Mesothelial cell of epicardium (in vitro differentiated cells): ENCODE measurements at places on chromosomes 7 and 10.

- no peak for DNase-seq
Measured at GRCh38 chr7:100021297-100021696, 5.9 kb downstream of the ZKSCAN1 start.

GRCh38 chr10:19488592-19489280 is 327.5 kb upstream of the PLXDC2 start:
- peak; percentile 76 for DNase-seq

GRCh38 chr7:12199363-12199762 is 11.7 kb upstream of the TMEM106B start:
- no peak for DNase-seq

GRCh38 chr10:114285961-114286441 is 46.9 kb downstream of the VWA2 start:
- no peak for DNase-seq

GRCh38 chr7:131148258-131148657 is 179.4 kb upstream of the MKLN1 start:
- no peak for DNase-seq

DNA sequence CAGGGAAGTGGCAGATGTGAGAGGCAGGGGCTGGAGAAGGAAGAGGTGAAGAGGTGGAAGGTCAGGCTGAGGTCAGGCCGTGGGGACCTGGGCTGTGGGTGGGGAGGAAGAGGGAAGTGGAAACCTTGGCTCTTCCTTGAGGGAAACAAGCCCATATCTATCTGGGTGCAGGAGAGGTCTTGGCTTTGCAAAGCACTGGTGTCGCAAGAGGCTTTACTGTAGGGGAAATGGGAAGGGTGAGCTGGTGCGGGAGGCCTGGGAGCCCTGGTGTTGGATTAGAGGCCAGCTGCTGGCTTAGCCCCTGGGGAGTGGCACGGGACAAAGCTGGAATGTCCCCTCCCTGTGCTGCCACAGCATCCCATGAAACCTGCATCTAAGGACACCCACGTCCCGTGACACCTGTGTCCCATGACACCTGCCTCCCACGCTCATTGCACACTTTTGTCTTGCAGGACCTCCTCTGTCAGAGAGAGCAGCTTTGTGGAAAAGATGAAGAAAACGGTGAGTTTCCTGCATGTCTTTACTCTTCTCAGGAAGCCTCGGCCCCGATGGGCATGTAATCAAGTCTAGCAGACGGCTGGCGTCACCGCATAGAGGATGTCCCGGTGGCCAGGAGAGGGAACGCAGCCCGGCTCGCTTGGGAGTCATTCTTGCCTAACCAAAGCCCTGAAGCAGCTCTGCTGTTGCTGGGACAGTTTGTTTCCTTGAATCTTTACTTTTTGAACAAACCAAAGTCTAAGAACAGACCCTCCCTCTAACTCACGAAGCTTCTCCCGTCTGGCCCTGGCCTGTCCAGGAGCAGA is 22.2 kb downstream of the TMEM120A start:
- DNase-seq: no peak

DNA sequence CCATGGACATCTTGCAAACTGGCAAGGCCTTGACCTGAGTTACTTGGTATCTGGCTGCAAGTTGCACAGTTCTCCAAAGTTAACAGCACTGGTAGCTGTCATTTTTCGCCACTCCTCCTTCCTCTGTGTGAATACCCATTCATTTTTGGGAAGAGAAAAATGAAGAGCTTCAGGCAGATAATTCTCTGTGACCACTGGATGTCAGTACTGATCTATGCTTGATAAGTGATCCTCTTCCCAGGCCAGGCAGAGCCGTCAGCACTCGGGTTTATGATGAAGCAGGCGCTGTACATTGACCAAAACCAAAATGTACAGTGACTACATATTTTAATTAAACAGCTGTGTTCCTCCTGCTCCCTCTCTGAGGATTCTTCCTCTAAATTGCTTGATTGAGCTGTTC is 55.9 kb upstream of the PDZD8 start:
- no peak for DNase-seq

DNA sequence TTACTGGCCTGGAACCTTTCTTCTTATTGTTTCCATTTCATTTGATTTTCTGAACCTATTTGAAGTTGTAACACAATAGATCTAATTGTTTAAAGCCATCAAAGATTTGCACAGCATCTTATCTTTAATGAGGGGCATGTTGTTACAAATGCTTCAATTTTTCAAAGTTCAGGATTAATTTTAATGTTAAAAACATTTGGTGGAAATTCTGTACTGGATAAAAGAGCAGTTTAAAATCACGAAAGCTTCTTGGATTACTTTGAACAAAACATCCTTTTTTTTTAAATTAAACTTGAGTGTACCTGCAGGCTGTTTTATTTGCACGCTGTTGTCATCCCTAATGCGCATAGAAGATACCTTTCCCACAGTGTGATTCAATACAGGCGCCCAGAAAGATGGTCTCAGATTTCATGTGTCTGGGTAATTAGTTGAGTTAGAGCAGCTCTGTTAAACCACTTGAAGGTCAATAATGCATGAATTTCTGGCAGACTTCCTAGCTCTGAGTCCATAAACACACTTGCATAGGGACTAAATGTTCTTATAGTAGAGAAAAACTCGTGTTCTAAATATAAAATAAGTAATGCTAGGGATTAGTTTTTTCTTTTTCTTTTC is 29.3 kb upstream of the DDX50 start:
- DNase-seq: no peak

- DNase-seq: no peak
Measured at GRCh38 chr10:84336406-84337090, 8.2 kb downstream of the CCSER2 start.

- DNase-seq: no peak
Measured at GRCh38 chr7:159109653-159110035, 35.0 kb downstream of the VIPR2 start.

- DNase-seq: no peak
Measured at GRCh38 chr7:113622796-113623195, 296.0 kb downstream of the PPP1R3A start.

GRCh38 chr10:86371691-86372090 is 5.1 kb upstream of the GRID1 start:
- DNase-seq: no peak

DNA sequence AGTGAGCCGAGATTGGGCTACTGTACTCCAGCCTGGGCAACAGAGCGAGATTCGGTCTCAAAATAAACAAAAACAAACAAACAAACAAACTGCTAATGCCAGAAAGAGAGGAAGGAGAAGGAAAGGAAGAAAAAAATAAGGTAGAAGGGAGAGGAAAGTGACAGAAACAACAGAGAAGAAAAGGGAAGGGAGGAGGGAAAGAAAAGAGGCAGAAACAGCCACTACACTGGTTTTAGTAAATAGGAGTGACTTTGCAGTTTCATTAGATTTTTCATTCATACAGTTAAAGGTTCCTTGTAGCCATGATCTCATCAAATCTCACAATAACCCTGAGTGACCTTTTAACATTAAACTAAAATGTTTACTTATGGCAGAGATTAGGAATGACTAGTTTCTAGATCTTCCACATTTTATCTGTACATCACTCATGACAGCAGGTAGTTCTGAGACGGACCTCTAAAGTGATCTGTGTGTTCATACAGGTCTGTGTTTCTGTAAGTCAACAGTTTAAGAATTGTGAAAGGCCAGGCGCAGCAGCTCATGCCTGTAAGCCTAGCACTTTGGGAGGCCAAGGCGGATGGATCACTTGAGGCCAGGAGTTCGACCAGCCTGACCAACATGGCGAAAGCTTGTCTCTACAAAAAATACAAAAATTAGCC is 191.3 kb upstream of the KLF14 start:
- DNase-seq: no peak

DNA sequence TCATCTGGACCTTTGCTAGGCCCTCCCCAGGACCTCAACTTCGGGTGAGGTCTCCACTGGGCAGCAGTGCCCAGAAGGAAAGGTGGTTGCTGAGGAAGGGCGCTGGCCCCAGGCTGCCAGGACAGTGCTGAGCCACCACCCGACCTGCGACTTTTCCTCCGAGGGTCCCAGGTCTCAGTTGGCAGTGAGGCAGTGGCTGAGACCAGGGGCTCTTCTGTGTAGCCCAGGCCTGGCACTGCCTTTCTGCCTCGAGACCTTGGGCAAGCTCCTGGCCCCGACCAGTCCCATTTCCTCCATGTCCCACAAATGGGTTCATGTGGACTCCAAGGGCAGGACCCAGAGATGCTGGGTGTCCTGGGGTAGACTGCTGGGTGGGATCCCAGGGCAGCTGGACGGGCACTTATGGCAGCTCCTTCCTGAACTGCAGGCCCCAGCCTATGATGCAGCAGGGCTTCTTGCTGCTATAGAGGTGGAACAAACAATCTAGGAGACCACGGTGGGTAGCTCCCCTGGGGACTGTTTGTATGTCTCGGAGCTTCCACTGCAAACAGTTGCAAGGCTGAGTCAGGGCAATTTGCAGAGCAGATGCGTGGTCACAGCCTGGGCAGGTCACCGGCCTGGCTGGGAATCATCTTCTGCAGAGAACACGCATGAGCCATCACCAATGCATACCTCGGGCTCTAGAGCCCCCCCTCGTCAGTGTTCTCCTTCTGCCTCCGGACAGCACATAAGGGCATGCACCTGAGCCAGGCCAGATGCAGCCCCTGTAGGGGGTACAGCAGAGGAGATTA is 17.9 kb upstream of the LRRC18 start:
- DNase-seq: no peak

GRCh38 chr7:3955751-3956696 is 655.0 kb downstream of the SDK1 start:
- DNase-seq: no peak

DNA sequence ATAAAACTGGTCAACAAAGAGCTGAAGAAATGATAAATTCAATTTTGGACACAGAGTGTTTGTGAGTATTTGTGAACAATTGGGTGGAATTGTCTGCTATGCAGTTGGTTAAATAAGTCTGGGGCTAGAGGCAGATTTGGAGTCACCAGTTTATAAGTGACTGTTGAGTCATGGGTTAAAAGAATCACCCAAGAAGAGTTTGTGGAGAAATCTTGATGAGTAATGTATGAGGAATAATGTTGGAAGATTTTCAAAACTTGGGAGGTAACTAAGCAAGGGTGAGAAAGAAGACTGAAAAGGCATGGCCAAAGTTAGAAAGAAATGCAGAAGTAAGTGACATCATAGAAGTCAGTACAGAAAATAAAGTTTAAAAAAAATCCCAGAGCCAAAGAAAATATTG is 750.7 kb downstream of the MAGI2 start:
- no peak for DNase-seq

- no peak for DNase-seq
Measured at GRCh38 chr7:171912-172515, 20.4 kb upstream of the FAM20C start.

DNA sequence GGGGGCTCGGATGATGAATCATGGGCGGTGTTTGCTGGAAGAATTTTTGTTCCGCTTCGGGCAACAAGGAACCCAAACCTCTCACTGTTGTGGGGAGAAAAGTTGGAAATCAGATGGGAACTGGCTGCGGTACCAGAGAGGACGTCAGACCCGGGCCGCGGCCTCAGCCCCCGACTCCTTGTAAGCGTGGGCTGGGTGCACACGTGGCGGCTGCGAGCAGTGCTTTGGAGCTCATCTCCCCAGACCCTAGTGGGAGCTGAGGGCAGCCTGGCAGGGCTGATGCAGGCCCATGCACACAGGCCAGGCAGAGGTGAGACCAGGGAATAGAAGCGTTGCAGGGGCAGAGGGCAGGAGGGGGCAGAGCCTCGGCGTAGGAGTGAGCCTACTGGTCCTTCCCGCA is 136.5 kb downstream of the FAM53B start:
- no peak for DNase-seq

DNA sequence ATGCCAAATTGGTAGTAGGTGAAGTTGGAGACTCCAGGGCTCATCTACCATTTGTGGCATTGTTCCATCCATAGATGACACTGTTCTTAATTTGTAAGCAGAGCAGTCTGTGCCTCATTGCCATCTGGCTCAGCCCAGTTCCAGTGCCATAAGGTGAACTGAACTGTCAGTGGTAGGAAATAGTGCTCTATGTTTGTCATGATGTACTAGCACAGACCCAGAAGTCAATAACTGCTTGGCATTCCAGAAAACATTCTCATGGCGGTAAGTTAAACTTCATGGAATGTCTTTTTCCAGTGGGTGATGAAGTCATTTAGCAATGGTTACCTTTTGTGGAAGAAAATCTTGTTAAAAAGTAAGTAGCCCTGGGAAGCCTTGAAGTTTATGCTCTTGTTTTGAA is 302.7 kb downstream of the SUGCT start:
- DNase-seq: no peak

GRCh38 chr10:52284416-52285013 is 29.6 kb upstream of the DKK1 start:
- no peak for DNase-seq

- DNase-seq: no peak
Measured at GRCh38 chr10:69437321-69438259, 13.7 kb upstream of the TSPAN15 start.

- no peak for DNase-seq
Measured at GRCh38 chr7:36726311-36726710, 2.0 kb upstream of the AOAH start.

- DNase-seq: no peak
Measured at GRCh38 chr10:113506476-113506875, 46.4 kb upstream of the HABP2 start.

DNA sequence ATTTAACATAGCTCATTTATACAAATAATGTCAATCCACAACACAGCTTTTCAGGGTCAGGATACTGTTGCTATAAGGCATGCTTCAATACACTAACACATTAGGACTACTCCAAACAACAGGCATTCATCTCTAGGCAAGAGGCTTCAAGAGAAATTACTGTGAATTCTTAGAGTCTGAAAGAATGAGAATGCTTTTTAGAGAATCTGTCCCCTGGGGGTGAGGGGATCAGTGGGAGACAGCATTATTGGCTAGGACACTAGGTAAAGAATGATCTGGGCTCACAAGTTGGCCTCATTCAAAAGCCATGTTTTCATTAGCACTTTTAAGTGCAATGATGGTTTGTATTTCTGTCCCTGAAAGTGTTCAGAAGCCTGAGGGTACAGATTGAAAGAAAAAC is 132.6 kb downstream of the SEMA3D start:
- no peak for DNase-seq

GRCh38 chr10:6144406-6145165 is 55.8 kb downstream of the RBM17 start:
- peak; percentile 60 for DNase-seq

GRCh38 chr7:81457852-81458522 is 311.9 kb downstream of the HGF start:
- no peak for DNase-seq

GRCh38 chr7:26856176-26856985 is 8.0 kb downstream of the SKAP2 start:
- no peak for DNase-seq

GRCh38 chr10:52645187-52645758 is 127.3 kb downstream of the MBL2 start:
- DNase-seq: no peak

GRCh38 chr7:100147278-100147677 is 1.4 kb upstream of the LAMTOR4 start:
- no peak for DNase-seq
